ENCODE measurements at places on chromosomes 1 and 21.

DNA sequence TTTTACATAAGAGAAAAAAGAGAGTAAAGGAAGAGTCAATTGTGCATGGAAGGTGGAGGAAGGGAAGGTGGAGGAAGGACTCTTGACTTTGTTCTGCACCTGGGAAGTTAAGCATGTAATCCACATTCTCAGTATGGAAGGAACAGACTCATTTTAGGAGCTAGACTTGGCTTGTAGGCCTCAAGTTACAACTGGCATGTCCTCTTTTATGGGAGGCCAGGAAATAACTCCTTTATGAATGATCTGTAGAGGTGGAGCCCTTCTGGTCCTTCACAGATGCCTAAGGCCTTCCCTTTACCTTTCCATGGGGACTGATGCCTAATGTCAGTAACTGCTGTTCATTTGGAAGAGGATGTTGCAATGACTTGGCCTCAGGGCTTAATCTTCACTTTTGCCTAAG is 29.4 kb upstream of the CCSAP start:
- DNase-seq, result no peak

GRCh38 chr1:47703156-47703825 is 265.4 kb downstream of the FOXD2 start:
- DNase-seq, result no peak

- no peak for DNase-seq
Measured at GRCh38 chr1:21289700-21290545, at the start of gene ECE1. Gene ECE1, minus strand, starts transcription at chr1:21290463. Its CDS starts 49 bp downstream, at chr1:21290414.

GRCh38 chr1:178092878-178093493 is 918 bp upstream of the RASAL2 start:
- DNase-seq, result no peak

- DNase-seq, result no peak
Measured at GRCh38 chr1:67190942-67191341, 24.7 kb downstream of the IL23R start.

- no peak for DNase-seq
Measured at GRCh38 chr1:18015719-18016118, 91.9 kb upstream of the IGSF21 start.

DNA sequence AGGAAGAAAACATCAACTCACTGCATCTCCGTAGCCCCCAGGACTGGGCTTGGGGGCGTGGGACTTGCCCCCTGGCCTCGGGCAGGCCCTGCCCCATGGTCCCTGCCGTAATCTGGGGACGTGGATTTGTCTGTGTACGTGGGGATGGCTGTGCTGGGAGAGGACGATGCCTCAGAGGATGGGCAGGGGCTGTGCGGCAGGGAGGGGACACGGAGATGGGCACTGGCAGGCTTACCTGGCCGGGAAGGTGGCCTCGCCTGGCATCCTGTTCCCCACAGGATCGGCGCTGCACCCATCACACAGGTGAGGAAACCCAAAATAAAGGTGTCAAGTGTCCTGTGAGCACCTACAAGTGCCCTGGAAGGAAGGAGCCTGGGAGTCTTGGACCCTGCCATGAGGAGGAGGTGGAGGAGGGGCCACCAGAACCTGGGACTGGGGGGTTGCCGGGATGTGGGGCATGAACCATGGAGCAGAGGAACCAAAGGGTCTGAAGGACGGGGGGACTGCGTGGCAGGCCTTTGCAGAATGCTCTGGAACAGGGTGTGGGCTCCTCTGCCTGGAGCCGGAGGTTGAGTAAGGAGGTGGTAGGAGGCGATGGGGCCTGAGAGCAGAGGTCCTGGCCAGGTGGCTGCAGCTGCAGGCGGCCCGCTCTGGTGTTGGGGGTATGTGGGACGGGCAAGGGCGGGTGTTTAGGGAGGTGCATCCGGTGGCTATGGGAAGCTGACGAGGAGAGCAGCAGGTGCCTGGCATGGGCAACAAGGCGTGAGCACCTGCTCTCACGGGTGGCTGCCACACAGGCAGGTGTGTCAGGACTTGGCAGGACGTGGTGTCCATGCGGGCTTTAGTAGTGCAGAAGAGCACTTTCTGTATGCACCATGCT is 27.8 kb upstream of the LRRC3 start:
- DNase-seq, result no peak

DNA sequence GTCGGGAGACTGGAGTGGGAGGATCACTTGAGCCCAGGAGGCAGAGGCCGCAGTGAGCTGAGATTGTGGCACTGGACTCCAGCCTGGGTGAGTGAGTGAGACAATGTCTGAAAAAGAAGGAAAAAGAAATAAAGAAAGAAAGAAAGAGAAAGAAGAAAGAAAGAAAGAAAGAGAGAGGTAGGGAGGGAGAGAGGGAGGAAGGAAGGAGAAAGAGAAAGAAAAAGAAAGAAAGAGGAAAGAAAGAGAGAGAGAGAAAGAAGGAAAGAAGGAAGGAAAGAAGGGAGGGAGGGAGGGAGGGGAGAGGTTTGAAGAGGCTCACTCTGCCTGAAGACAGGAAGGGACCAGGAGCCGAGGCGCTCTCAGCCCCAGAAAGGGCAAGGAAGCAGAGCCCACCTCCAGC is 4.8 kb upstream of the TCP10L start:
- DNase-seq, result no peak

DNA sequence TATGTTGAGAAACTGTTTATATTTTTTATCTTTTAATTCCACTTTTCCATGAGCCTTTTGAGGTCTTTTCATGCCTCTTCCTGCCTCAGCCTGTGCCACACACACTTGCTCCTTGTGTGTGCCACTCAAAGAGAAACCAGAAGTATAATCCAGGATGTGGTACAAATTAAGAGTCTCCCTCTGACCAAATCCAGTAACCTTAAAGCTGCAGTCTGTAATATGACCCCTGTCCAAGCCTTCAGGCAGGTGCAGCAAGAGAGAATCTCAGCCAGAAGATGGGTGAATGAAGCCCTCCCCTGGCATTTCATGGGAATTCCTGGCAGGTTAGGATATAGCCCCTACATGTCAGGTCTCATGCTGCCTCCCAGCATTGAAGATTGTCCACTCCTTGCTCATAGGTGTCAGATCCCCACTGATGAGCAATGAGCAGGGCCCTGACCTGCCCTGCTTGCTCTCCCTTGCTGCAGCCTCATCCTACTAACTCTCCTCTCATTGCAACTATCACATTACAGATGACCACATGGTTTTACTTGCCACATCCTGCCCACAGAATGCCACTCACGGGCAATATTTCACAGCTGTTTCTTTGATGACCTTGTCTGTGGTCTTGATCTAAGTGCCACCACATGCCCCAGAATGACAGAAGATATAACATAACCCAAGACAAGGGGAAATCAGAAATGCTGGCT is 169.3 kb downstream of the SEC16B start:
- DNase-seq, result peak; percentile 35

DNA sequence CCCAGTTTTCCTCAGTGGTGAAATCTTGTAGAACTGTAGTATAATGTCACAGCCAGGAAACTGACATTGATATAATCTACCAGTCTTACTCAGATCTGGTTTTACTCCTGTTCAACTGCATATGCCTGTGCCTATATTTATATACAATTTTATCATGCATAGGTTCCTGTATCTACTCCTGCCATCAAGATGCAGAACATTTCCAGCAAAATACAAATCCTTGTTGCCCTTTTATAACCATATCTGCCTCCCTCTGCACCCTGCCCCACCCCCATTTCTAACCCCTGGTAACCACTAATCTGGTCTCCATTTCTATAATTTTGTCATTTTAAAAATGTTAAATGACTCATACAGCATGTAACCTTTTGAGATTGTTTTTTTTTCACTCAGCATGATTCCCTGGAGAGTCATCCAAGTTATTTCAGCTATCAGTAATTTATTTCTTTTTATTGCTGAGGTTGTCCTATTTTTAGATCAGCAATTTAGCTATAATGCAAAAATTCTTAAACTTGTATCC is 8.1 kb downstream of the UTP25 start:
- DNase-seq, result peak; percentile 67

DNA sequence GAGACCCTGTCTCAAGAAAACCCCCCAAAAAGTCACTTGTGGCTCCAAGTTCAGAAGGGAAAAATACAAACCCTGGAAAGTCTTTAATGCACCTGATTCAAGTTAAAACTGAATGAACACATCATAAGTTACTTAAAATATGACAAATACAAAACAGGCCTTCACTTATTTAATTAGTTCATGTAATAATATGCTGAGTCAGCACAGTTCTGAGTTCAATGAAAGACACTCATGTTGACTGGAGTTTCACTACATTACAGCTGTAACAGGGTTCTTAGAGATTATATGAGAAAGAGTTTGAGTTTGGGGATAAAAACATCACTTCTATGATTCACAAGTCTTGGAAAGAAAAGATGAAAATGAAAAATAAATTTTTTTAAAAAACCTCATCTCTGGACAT is 51.0 kb downstream of the DEGS1 start:
- no peak for DNase-seq

DNA sequence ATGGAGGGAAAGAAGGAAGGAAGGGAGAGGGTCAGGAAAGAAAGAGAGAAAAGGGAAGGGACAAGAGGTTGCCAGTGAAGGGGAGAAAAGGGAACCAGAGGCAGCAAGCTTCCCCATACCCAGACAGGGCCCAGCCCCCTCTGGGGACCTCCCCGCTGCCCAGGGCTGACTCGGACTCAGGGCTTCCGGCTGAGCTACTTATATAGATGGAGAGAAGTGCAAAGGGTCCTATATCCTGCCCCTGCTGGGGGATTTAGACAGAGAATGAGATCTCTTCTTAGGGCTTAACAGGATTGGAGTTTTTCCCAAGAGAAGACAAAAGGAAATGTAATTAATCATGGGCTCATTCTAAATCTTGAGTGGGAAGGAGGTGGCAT is at the start of gene ETV3L:
Gene ETV3L (minus strand): TSS at position 176 of the 377 bp plus-strand sequence. CDS start 285 bp downstream, outside the sequence.
- DNase-seq, result no peak

- no peak for DNase-seq
Measured at GRCh38 chr1:109243221-109243620, 6.1 kb upstream of the CELSR2 start.

GRCh38 chr1:109094377-109094803 is 3.8 kb downstream of the TMEM167B start:
- DNase-seq, result peak; percentile 87
